Fibroblast of skin of left biceps (primary cell): ENCODE measurements at places on chromosomes 5 and 9.

GRCh38 chr5:127754706-127755105 lies 51.5 kb downstream of the CCDC192 start:
- DNase-seq = no peak

GRCh38 chr5:39137819-39138451 lies 63.7 kb upstream of the RICTOR start:
- no peak for DNase-seq

- no peak for DNase-seq
These were observed 67.5 kb downstream of the MAMDC2 start for GRCh38 chr9:70111042-70111602.

DNA sequence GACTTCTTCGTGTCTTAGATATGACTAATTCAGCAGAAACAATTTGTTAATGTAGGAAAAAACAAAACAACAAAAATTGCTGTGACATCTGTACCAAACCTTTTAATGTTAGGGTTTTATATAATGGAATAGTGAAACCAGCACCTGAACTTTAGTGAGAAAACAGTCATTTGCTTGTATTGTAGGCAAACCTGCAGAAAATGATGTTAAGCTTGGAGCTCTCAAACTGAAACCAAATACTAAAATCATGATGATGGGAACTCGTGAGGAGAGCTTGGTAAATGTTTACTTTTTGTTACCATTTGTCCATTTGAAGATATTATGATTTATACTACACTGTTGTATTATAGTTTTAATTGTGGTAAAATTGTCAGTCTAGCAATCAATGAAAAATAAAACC lies 6.6 kb downstream of the UBLCP1 start:
- no peak for DNase-seq

DNA sequence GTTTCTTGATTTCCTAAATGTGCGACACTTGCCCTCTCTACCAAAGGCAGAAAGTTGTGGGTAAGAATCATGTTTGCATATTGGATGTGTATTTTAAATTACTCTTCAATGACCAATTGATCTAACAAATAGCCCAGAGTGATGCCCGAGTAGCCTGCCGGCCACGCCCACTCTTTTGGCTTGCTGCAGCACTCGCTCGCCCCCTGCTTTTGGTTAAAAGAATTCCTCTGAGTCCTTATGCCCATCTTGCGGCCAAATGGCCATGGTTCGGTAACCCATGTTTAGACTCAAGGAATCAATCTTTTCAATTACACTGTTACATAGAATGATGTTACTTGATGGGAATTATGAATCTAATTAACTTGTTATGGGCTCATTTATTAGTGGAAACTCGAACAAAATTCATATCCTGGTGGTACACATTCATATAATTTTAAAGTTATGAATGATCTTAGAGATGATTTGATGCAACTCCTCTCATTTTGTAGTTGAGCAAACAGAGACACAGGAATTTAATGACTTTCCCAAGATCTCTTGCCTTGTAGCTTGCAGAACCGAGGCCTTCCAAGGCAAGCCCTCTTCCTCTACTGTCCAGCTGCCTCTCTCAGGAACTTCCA lies 36.5 kb downstream of the PPIC start:
- no peak for DNase-seq

DNA sequence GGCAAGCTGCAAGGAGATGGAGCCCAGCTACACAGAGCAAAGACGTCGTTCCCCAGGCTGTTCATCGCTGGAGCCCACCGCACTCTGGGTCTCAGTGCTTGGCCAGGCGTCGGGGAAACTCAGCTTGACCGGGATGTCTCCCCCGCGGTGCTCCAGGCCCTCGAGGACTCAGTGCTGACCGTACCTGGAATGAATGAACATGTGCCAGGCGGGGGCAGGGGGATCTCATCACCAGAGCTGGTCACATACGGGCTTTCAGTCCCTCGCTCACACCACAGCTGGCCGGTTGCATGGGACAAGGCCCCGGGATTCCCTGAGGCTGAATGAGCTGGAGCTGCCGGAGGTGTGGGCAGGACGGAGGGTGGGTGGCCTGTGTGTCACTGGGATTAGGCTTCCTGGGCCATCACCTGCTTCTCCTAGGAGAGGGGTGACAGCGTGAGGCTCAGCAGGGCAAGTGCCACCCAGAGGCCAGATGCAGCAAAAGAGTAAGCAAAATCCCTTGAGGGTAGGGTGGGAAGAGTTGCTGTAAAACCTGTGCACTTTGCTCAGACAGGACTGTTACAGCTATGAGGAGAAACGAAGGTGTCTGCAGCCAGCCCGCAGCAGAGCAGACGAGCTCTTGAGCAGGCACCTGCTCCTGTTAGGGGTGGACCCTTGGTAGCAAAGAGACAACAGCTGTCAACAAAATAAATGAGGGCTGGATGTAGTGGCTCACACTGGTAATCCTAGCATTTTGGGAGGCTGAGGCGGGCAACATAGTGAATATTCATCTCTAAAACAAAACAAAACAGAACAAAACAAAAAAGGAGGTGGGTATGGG lies 70.7 kb upstream of the RAPGEF1 start:
- DNase-seq = no peak

DNA sequence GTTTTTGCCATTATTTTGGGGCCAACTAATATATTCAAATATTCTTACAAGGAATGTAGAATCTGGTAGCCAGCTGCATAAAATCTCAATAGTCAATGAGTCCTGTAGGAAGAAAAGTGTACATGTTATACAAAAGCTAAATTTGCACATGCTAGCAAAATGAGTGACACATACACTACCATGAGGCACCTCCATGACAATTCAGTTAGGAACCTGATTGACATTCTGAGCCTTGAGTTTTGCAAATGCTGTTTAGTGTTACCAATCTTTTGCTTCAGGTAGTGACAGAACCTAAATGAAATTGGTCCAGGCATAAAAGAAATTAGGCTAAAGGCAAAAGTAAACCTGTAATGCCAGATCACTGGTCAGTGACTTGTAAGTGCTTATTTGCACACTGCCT lies 6.8 kb upstream of the DAPK1 start:
- no peak for DNase-seq

- DNase-seq = no peak
These were observed 1.3 kb downstream of the TLX3 start for GRCh38 chr5:171310212-171310818.

GRCh38 chr5:40685193-40685592 lies 5.5 kb downstream of the PTGER4 start:
- DNase-seq = no peak

GRCh38 chr5:83632874-83633273 lies 87.8 kb downstream of the HAPLN1 start:
- DNase-seq = no peak
